Activated CD4-positive, alpha-beta memory T cell treated with anti-CD3 and anti-CD28 coated beads for 36 hours (primary cell): ENCODE measurements at places on chromosomes 3 and 15.

GRCh38 chr3:81699536-81700320 lies 61.7 kb downstream of the GBE1 start:
- DNase-seq = no peak

GRCh38 chr3:3648988-3649679 lies 150.1 kb upstream of the LRRN1 start:
- DNase-seq = no peak

DNA sequence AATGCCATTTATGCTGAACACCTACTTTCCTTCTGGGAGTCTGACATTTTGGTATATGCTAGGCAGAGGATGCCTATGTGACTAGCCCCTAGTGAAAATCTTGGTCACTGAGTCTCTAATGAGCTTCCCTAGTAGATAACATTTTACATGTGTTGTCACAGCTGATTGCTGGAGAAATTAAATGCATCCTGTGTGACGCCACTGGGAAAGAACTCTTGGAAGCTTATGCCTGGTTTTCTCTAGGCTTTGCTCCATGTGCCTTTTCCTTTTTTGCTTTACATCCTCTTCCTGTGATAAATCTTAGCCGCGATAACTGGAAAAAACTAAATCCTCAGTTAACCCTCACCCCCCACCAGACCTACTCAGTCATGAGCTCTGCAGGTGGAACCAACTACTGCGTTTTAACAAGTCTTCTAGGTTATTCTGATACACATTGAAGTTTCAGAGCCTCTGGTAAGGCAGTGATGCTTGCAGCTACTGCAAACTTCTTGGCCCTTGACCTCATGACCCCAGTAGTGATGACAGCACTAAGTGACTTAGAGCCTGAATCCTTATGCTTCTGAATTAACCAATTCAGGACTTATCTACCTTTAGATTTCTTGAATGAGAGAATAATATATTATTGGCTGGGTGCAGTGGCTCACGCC lies 292.4 kb upstream of the SOX14 start:
- no peak for DNase-seq

DNA sequence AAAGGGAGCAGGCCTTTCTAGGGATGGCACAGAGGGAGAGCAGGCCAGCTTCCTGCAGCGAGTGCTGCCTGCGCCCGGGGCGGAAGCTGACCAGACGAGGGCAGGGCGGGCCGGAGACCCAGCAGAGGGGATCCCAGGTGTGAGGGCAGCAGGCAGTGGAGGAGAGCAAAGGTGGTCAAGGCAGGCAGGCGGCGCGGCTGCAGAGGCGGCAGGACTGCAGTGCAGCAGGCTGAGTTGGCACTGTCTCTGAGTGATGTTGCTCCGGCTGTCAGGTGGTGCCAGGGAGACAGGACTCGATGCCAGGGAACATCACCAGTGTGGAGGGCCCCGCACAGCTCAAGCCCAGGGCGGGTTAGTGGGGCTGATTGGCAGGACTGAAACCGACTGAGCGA lies 22.3 kb upstream of the PLXNA1 start:
- DNase-seq = no peak

DNA sequence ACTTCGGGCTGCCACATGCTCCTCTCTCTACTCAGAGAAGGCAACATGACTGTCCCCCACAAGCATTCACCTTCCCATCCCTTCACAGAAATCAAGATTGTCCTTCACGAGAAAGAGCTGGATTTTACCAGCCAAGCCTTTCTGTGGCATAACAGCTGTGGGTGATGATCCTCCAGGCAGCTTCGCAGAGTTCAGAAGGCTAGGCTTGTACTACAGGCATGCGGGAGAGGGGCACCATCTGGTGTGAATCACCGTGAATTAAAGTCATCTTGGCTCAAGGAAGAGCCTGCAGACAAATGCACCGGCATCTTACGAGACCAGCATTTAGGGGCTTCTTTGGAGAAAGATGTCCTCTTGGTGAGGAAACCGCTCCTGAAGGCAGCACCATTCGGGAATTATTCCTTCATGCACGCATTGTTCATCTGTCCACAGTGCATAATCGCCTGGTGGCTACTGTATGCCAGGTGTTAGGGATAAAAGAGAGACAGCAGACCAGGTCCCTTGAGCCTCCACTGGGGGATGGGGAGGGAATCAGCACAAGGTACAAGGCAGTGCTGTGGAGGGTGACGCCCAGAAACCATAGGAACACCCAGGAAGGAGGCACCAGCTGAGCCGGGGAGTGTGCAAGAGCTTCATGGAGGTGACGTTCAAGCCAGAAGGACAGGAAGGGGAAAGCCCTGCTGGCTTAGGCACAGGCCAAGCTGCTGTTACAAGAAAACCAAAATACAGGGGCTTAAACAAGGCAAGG lies 108.6 kb downstream of the TMEM266 start:
- no peak for DNase-seq

GRCh38 chr3:160445854-160446253 lies 3.7 kb downstream of the TRIM59 start:
- DNase-seq = no peak

GRCh38 chr3:179526482-179526881 lies 36.2 kb upstream of the ACTL6A start:
- no peak for DNase-seq

GRCh38 chr3:3069723-3070122 lies 40.5 kb downstream of the IL5RA start:
- no peak for DNase-seq

GRCh38 chr15:69185706-69186105 lies 25.3 kb downstream of the GLCE start:
- DNase-seq = no peak

GRCh38 chr3:40695848-40696247 lies 171.1 kb downstream of the ZNF621 start:
- no peak for DNase-seq

GRCh38 chr3:99953596-99953995 lies 135.9 kb downstream of the CMSS1 start:
- DNase-seq = no peak

DNA sequence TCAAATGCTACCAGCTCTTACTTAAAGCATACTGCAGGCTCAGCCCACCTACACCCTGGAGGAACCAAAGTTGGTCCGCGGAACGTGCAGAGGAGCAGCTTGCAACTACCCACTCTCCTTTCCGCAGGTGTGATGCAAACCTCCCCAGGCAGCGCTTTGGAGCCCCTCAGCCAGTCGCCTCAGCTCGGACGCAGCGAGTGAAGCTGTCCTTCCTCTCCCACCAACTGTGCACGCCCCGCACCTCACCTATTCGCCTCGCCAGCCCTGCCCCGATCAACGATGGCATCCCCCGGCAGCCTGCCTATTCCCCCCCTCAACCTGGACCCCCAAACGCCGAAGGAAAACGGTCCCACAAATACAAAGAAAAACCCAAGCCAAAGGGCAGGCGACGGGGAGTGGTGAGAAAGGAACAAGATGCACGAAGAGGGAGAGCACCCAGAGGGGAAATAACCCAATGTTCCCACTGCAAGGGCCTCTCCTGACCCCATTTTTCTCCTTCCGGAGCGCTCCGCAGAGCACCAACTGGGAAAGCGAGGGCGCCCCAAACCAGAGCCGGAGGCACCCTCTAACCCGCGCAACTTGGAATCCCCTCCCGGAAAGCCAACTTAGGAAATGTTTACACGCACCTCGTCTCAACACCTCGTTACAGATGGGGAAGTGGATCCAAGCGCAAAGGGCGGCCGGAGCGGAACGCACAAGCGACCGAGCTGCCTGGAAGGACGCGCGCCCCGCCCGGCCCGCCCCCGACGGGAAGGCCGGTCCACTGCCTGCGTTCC lies 665 bp downstream of the GLB1 start:
- peak; percentile 60 for DNase-seq

GRCh38 chr15:63501256-63502089 lies 2.9 kb upstream of the USP3 start:
- peak; percentile 68 for DNase-seq

DNA sequence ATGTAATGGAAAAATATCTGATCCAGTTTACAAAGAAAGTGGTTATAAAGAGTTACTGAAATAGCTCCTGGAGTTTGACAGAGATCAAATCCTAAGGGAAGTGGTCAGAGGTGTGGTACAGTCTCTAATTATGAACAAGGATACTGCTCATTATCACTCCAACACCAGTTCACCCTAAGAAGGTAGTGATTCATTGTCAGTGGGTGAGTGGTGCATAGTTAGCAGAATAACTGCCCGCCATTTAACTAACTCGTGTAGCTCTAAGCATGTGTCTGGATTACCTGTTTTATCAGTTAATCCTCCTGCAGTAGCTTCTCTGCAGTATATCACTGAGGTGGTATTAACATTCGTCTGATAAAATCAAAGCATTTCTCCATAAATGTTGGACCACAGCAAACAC lies 700.1 kb downstream of the NLGN1 start:
- DNase-seq = no peak

DNA sequence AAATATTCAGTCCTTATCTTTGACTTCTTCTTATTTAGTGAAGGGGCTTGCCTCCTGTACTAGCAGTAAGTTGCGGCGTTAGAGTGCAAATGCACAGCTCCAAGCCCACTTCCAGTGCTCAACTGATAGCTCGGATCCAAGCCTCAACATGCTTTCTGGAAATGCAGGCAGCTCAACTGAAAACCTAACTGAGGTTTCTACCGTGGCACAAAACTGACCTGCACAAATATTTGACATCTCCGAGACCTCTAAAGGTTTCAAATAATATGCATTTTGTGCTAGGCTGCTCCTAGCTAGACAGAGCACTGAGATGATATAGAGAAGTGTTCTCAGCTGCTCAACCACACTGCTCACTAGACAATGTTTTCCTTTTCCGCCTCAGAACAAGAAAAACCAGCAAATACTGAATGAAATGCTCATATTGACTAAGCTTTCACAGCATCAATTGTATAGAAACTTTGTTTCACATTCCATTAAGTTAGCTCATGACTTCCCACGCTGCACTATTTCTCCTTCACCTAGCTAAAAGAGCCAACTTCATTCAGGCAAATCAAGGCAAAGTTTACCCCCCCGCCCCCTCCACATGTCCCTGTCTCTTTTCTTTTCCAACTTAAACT lies 822 bp downstream of the ZNF385D start:
- no peak for DNase-seq

DNA sequence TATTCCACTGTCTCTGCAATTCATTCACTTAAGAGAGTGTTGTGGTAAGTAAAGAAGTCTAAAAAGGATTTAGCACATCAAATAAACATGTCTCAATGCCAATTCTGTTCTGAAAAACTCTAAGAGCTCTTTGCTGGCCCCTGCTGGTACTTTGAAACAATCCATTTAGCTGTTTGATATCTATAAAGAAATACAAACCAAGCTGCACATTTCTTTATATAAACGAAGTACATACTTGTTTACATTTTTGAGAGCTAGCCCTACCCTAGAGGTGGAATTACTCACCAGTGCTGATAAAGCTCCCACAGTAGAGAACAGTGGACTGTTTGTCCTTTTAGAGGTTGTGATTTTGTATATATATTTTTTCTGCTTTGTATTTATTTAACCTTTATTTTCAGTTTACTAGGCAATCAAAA lies 75.5 kb downstream of the NEDD4 start:
- DNase-seq = no peak

DNA sequence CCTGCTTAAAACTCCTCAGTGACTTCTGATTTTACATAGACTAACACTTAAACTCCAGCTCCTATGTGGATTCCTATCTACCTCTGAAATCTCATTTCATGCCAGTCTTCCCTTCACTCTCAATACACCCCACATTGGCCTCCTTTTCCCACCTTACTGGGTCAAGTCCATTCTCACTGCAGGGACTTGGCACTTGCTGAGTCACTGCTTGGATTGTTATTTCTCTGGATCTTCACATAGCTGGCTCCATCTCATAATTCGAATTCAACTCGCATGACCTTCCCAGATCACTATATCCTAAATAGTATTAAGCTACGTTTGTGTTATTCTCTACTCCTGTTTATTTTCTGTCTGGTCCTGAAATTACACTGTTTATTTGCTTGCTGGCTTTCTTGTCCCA lies 59.6 kb upstream of the FRMD4B start:
- DNase-seq = no peak

DNA sequence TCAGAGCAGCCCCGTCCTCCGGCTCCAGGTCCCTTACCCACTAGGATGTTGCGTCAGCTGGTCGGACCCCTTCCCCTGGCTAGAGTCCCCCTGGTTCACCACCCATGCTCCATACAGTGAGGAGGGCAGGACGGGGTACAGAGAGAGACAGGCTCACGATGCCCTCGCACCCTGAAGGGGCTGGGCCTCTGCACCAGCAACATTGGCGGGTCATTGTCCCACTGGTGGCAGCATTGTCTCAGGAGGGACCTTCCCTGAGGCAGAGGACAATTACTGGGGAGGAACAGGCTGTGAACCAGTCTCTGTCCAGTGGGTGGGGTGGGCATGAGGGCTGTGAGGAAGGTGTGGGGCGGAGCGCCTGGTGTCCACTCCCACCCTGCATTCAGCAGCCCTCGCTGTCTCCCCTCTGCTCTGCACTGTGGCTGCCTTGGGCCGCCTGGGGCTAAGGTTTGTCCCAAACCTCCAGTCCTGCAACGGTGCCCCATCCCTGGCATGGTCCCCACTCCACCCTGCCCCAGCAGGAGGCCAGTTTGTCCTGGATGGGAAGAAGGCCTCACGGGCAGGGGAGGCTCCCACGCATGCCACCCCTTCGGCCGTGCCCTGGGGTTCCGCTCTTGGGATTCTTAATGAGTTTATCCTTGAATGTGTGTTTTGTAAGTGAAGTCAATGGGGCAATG lies 48.0 kb upstream of the KLF13 start:
- DNase-seq = no peak

DNA sequence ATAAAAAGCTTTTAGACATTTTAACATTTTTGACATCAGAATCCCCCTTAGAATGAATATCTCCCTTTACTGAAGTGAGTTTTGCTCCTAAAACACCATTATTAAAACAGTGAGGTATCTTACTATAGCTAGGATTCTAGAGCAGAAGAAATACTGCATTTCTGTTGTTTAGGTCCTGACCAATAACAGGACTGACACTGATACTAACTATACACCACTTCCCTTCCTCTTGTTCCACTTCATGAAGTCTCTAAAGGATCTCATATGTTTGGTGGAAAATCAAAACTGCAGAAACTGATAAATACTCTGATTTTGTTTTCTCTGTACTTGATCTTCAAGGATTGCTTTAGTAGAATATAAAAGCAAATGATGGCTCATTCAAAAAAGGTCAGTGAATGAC lies 230.7 kb downstream of the SUCLG2 start:
- DNase-seq = no peak

- no peak for DNase-seq
These were observed 51.3 kb upstream of the SCAANT1 start for GRCh38 chr3:63963496-63963895.

GRCh38 chr15:68056097-68056865 lies 2.2 kb downstream of the PIAS1 start:
- no peak for DNase-seq

DNA sequence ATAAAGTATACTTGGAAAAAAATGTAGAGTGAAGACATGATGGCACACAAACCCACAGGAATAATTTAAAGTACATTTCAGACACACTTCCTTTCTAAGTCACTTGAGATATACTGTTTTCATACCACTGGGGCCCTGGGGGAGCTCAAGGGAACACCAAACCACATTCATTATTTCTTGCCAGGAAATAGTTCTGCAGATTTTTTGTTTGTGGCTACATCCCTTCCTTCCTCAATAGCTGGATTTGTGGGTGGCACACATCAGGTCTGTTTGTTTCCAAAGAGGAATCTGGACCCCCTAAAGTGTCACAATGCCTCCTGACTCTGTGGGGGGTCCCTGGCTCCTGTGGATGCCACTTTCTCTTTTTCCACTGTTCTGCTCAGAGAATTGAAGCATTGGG lies 153.5 kb upstream of the COL8A1 start:
- no peak for DNase-seq
